Activated T-cell treated with anti-CD3 and anti-CD28 coated beads, Interleukin-2, amount 50 U/mL, for 72 hours (primary cell): ENCODE measurements at places on chromosomes 5 and 9.

DNA sequence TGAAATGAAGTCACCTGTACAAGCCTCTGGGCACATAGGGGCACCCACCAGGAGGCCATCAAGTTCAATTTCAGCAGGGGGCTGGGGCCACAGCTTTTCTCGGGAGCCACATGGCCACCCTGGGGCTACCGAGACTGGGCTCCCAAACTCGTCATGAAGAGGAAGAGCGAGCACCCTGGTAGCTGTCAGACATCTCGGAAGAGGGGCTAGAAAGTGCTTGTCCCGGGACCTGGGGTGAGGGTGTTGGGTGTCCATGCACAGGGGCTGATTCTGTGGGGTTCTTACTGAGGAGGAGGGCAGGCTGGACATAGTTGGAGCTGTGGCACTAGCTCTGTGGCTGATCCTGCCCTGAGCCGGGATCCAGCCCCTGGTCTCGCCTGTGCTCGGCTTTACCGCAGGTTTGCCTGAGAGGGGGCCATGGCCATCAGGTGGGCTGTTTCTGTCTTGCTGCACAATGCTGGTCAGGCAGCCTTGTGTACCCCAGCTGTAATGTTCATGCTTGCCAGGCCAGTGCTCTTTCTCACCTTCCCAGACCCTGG, 70.3 kb downstream of the PHF2 start:
- DNase-seq: no peak

GRCh38 chr9:76414661-76415060, 20.4 kb upstream of the RFK start:
- DNase-seq: no peak

DNA sequence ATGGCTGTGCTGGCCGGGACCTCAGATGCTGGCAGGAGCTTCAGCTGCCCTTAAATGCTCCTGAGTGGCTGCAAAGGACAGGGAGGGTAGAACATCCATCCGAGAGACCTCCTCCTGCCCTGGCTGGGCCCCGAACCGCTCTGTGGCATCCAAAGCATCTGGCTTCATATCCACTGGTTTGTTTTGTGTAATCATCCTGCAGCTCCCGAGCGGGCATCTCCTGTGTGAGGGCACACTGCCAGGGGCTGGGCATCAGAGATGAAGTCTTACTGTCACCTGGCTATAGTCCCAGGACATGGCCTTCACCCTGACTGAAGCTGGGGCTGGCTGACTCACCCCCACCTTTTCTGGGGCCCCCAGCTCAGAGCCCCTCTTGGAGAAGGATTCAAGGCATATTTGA, 18.5 kb upstream of the NTNG2 start:
- DNase-seq: no peak

GRCh38 chr5:52838326-52839015, 50.8 kb downstream of the ITGA1 start:
- DNase-seq: no peak

DNA sequence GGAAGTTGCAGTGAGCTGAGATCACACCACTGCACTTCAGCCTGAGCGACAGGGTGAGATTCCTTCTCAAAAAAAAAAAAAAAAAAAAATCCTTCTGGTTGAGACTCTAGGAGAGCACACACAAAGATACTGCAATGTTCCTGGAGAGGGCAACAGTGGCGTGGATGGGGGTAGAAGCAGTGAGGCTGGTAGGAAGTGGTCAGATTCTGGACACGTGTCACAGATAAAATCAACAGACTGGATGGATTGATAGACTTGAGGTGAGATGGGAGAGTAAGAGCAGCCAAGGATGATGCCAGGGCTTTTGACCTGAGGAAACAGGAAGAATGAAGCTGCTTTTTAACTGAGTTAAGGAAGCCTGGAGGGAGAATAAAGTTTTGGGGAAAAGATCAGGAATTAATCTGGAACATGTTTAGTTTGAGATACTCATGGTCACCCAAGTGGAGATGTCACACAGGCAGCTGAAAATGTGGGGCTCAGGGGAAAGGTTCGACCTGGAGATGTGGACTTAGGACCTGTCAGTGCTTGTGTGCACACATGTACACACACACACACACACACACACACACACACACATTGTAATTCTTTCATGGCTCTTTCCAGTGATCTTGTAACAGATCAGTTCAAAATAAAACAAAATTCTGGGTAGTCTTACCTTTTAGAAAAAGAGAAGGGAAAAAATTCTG, 88.1 kb downstream of the FANCC start:
- DNase-seq: no peak

- DNase-seq: no peak
Measured at GRCh38 chr5:177550122-177550521, 4.2 kb downstream of the FAM193B start.
